ENCODE measurements at places on chromosomes 6 and 20.

- peak; percentile 67 for DNase-seq
Observed at GRCh38 chr20:32077190-32077589, 25.1 kb downstream of the HCK start.

DNA sequence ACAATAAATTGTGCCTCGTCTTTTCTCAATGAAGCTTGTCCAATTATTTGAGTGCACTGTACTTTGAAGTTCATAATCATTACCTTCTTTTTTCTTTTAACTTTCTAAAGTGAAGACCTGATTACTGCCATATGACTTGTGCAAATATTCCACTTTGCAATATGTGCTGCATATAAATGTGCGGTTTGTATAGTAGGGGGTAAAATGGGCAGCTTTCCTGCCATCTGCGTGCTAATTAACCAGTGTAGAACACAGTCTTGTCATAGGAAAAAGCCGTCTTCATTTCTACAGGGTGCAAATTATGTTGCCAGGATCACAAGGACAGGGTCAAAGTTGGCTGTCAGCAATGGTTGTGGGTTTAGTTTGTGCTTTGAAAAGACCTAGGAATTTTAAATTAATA, 397.0 kb downstream of the NKAIN2 start:
- no peak for DNase-seq

- no peak for DNase-seq
Observed at GRCh38 chr6:163298079-163298830, 116.3 kb upstream of the QKI start.

DNA sequence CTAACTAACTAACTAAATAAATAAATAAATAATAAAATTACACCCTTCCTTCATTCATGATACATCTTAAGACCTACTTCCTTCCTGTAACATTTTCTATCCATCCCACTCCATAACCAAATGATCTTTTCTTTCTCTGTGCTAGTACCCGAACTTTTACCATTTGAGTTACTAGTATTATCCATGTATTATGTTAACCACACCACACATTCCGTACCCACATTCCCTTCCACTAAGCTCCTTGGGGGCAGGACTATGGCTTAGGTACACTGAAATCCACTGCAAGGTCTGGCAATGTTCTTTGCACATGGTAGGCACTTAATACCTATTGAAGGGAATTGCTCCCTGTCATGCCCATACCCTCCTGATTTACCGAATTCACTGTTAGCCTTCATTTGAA, 24.9 kb downstream of the REPS1 start:
- no peak for DNase-seq

- DNase-seq, result no peak
Observed at GRCh38 chr6:10314163-10314955, 100.5 kb downstream of the TFAP2A start.

DNA sequence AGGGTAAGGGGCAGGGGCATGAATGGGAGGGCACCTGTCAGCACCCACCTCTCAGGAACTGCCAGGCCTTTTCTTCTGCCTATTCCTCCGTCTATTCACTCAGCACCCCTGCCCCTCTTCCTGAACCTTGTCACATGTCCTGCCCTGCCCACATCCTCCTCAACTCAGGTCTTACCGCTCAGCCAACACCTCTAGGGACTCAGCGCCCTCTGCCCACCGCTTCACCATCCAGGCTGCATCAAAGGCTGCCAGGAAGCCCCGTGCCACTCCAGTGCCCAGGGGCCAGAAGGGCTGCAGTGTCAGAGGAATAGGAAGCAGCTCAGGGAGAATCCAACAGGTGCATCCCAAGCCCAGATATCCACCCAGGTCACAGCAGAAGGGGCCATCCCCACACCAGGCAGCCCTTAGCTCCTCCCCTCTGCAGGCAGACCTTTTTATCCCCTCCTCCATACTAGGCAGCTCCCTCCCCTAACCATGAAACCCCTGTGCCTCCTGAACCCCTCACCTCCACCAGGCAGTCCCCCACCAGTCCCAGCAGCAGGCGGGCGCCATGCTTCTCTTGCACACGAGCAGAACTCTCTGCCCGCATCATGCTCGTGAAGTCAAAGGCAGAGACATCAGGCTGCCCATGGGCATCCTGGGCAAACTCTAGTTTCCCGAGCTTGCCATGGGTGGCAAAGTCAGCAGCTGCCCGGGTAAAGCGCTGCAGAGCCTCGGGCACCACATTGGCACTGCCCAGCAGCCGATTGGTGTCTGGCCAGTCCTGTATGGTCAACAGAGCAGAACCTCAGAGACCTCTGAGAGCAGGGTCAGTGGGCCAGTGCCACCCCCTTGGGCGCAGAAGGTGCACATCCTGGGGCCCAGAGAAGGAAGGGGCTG, 5.5 kb downstream of the MICAL1 start:
- DNase-seq, result no peak

- no peak for DNase-seq
Observed at GRCh38 chr6:47380251-47380650, 70.5 kb upstream of the TNFRSF21 start.

- DNase-seq, result peak; percentile 82
Observed at GRCh38 chr6:122491919-122492555, 20.4 kb upstream of the SERINC1 start.

- no peak for DNase-seq
Observed at GRCh38 chr20:61808447-61808846, 257.2 kb downstream of the TAF4 start.

DNA sequence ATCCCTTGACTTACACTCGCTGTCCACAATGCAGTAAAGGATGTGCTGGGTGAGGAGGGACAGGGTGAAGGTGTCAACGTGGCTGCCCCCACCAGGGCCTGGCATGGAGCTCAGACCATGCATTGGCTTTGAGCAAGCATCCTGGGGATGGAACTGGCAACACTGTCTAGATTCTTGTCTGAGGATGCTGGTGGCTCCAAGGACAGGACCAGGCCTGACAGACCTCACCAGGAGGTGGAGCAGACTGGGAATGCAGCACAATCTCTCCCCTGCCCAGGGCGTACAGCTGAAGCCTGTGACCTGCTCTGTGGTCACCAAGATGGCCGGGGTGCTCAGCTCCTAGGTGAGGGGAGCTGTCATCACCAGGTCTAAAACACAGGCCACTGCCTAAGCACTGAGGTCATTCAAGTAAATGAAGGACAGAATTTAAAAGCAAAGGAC, 50.9 kb downstream of the MYH7B start:
- no peak for DNase-seq

DNA sequence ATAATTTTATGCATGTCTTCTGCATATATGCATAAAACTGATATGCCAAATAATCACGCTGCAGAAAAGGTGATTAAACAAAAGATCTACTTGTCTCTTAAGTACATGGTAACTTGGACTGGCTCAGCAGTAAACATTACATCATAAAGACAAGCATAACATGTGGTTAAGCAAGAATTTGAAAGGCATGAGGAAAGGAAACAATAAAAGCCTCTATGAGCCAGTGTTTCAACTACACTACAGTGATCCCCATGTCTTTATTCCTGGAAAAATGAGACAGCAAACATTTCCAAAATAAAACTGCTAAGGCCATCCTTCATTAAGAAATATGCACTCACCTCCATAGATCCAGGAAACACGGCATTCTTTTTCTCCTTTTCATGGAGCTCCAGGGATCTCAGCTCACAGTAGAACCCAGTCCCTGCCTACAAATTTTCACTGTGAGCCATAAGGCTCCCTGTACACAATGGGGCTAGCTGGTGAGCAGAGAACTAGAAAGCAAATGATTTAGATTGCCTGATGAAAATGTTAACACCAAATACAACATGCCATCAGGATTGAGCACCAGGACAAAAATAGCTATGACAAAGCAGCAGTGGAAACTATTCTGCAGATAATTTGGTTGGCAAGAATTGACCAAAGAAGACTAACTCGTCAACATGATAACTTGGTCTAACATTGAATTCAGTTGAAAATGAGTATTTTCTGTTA, 156.1 kb downstream of the COL21A1 start:
- DNase-seq, result peak; percentile 25

DNA sequence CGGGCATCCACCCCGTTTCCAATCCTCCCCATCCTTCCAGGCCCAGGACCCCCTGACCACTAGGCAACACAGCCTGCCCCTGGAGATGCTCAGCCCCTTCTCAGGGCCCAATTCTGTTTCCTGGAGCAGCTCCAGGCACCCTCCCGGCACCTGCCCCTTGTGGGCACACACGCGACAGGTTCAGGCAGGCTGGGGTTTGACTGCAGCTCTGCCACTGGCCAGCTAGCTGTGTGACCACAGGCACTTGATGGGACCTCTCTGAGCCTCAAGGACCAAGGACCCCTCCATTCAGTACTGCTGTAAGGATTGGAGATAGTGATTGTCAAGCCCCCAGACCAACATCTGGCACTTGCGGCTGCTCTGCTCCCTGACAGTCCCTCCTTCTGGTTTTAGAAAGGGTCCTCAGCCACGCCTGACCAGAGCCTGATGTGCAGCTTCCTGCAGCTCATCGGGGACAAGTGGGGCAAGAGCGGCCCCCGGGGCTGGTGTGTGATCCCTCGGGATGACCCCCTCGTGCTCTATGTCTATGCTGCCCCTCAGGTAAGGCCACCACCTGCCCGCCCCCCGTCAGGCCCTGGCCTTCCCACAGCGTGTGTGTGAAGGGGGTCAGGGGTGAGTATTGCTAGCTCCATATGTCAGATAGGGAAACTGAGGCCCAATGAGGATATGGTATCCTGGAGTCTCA, 21.7 kb downstream of the FGD2 start:
- no peak for DNase-seq

DNA sequence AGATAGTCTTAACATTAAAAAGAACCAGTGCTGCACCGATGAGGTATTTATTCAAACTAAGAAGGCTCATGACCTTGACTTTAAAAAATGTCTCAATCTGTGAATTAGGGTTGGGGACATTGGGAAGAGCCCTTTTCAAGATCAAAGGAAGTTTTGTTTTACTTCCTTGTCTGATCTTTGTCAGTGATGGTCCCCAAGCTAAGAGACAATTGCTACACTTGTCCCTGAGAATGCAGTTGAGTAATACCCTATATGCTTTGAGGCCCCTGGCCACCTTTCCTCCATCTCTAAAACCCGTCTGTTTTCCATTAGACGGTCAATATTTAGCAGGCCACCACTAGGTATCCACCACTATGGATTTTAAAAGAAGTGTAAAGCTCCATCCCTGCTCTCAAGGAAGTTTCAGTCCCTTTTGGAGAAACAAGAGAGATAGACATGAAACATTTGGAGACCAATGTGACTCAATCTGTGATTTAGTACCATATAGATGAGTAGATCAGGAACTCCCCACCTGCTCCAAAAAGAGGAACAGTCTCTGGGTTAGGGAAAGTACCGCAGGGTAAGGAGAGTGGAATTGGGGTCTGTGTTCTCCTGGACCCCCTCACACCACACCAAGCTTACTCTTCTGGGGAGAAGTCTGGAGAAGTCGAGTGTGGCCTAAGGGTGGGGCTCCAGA, 99.1 kb upstream of the ISM1 start:
- DNase-seq, result no peak

GRCh38 chr6:36082318-36082717, 48.0 kb upstream of the MAPK13 start:
- no peak for DNase-seq

DNA sequence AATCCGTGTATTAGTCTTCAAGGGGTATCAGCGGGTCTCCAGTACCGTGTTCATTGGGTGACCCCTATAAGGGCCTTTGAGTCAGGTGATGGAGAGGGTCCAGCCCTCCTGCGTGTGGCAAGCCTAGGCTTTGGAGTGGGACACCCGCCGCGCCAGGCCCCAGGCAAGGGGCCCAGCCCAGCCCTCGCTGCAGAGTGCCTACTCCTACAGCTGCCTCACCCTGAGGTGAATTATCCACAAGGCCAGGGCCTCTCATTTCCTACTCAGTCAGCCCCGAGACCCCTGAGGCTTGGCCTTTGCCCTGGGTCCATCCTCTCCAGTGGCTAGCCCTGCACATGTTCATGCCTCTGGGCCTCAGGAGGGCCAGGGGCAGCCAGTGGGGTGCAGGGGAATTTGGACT, 45.1 kb downstream of the TMEM242 start:
- no peak for DNase-seq

GRCh38 chr6:44892579-44892978, 435.6 kb upstream of the RUNX2 start:
- DNase-seq, result no peak

- peak; percentile 94 for DNase-seq
Observed at GRCh38 chr6:28816909-28817807, 106.6 kb downstream of the TRIM27 start.

GRCh38 chr6:137754866-137755265, 112.2 kb upstream of the TNFAIP3 start:
- no peak for DNase-seq

DNA sequence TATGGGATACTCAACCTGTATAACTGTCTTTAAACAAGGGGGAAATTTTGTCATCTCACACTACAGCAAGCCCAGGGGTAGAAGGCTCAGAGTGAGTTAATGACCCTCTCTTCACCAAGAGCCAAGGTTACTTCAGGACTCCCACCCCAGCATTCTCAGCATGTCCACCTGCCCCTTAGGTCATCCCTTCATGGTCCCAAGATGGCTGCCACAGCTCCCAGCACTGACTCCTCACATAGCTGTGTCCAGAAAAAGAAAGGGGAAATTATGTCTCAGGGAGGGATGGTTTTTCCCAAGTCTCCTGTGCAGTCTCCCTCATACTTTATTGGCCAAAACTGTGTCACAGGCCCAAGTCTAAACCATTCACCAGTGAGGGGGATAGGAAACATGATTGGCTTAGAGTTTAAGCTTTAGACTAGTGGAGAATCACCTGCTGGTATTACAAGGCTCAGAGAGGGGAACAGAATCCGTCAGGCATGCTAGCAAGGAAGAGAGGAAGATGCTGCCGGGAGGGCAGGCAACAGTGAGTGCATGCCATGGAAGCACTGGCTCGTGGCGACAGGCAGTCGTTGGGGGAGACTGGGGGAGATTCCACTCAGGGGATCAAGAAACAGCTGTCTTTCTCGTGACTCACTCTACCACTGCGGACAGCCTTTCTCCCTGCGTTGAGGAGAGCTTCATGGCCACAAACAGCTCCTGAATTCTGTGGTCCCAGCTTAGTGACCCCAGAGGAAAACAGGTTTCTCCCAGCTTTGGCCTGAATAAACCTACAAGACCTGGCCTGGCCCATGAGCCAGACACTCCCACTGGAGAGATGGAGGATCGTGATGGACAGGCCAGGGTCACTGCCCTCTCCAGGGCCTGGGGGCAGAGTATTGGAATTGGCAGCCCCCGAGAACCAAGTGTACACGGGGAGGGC, 37.2 kb downstream of the HM13 start:
- no peak for DNase-seq

Data from KBM-7 (cell line).